ENCODE measurements at places on chromosomes 4 and X. TPM values are rescaled to one million over a fixed set of nuclear protein-coding genes. Genes with fewer than 3 reads are reported as not detected.

- DNase-seq: no peak
Observed at GRCh38 chrX:127466211-127466610, 586.0 kb downstream of the ACTRT1 start.

GRCh38 chr4:102598086-102598761 lies 97.1 kb downstream of the NFKB1 start:
- no peak for DNase-seq

GRCh38 chr4:8239226-8239625 lies 30.3 kb upstream of the HTRA3 start:
- DNase-seq: no peak

The TNMD gene
- total RNA-seq: not detected
